Keratinocyte (primary cell): ENCODE measurements at places on chromosomes 2 and 18. TPM values are rescaled to one million over a fixed set of nuclear protein-coding genes. Genes with fewer than 3 reads are reported as not detected.

DNA sequence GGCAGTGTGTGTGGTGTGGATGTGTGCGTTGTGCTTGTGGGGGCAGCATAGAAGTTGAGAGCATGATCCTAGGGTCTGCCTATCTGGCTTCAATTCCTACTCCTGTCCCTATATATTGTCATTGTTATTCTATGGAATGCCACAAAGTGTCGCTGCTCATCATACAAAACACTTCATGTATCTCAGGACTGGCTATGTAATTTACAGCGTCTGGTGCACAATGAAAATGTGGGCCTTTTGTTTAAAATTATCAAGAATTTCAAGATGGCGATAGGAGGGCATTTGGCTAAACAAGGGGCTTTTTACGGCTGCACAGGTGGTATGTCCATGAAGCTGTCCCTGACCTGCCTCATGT, 3.4 kb downstream of the SERPINB2 start:
- DNase-seq: no peak

GRCh38 chr2:164014068-164014731, 278.4 kb upstream of the FIGN start:
- DNase-seq: no peak

- DNase-seq: no peak
Observed at GRCh38 chr2:146934921-146935320, 909.9 kb upstream of the ACVR2A start.

GRCh38 chr2:215450188-215451011, 14.5 kb upstream of the FN1 start:
- DNase-seq: no peak

GRCh38 chr2:236158969-236159777, 9.0 kb downstream of the GBX2 start:
- no peak for DNase-seq

The GRB14 gene
- 1.4 to 4.2 TPM (median 2.3 TPM) in 3 replicates for polyA plus RNA-seq

GRCh38 chr18:28043631-28044030, 133.3 kb downstream of the CDH2 start:
- no peak for DNase-seq

- DNase-seq: no peak
Observed at GRCh38 chr2:41483226-41483625, 564.6 kb upstream of the PKDCC start.

GRCh38 chr2:99380376-99381010, 43.3 kb downstream of the EIF5B start:
- no peak for DNase-seq

The RPIA gene
- polyA plus RNA-seq: 6.6 to 11.4 TPM (median 7.1 TPM) in 3 replicates

DNA sequence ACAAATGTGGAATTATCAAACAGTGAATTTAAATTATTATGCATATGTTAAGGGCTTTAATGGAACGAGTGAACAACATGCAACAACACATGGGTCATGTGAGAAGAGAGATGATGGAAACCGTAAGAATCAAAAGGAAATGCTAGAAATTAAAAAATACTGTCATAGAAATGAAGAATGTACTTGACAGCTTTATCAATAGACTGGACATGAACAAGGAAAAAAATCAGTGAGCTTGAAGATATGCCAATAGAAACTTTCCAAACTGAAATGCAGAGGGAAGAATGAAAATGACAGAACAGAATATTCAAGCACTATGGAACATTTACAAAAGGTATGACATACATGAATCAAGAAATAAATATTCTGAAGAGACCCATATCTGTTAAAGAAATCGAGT, 117.7 kb upstream of the KCNJ3 start:
- no peak for DNase-seq

The MC2R gene
- polyA plus RNA-seq: not detected in 3 replicates

GRCh38 chr2:175441181-175441761, 259.8 kb upstream of the ATP5MC3 start:
- DNase-seq: no peak

DNA sequence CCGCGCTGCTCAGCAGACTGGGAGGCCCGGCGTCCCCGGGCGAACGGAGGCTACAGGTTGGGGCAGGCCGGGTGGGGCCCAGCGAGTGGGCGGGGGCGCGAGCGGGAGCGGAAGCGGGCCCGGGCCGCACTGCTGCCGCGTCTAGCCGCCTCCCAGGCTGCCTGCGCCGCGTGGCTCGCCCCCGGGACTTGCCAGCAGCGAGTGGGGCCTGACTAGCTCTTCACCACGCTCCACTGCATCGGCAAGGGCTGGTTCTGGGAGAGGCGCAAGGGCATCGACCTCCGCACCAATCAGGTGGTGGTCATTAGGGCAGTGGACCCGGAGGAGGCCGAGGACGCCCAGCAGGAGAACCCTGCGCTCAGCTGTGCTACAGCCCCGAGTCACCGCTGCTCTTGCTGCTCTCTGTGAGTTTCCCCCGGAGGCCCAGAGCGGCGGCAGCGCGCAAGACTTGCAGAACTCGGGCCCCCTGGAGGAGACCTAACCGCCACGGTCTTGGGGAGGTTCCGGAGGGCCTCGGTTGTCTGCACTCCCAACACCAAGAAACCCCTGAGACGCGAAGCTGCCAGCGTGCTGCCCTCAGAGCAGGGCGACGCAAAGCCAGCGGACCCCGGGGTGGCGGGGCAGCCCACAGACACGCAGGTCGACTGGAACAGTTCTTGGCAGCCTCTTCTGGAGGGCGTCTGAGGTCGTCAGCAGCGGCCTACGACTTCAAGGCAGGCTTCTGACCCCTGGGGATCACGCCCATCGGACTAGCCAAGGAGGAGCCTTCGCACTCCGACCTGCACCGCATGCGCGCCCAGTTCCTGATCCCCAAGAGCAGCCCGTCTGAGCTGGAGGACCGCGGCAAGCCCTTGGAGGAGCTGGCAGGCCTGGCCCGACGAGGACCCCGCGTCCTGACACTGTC, 27.2 kb upstream of the PTPN2 start:
- no peak for DNase-seq

- no peak for DNase-seq
Observed at GRCh38 chr2:207135340-207135739, 30.4 kb downstream of the KLF7 start.

- no peak for DNase-seq
Observed at GRCh38 chr2:127153691-127154158, 46.8 kb upstream of the BIN1 start.

GRCh38 chr18:78894033-78894305, 85.6 kb upstream of the SALL3 start:
- DNase-seq: no peak
